Right lobe of liver (tissue), 6 donors: ENCODE measurements at places on chromosomes 12 and 14. TPM values are rescaled to one million over a fixed set of nuclear protein-coding genes. Genes with fewer than 3 reads are reported as not detected.

The C12orf50 gene
- not detected for total RNA-seq

The GPD1 gene
- total RNA-seq, result 43.6 TPM

The C1S gene
- 2,993 TPM for total RNA-seq

The WNT5B gene
- 3.4 TPM for total RNA-seq

The LMNTD1 gene
- total RNA-seq, result not detected

The CCDC38 gene
- total RNA-seq, result 0.19 TPM

The PLXNC1 gene
- 1.9 TPM for total RNA-seq

The OVCH1 gene
- total RNA-seq, result 0.05 TPM

The SAMD15 gene
- total RNA-seq, result 0.35 TPM

- DNase-seq, result no peak
Measured at GRCh38 chr14:94099006-94099405, 11.5 kb upstream of the IFI27 start.

DNA sequence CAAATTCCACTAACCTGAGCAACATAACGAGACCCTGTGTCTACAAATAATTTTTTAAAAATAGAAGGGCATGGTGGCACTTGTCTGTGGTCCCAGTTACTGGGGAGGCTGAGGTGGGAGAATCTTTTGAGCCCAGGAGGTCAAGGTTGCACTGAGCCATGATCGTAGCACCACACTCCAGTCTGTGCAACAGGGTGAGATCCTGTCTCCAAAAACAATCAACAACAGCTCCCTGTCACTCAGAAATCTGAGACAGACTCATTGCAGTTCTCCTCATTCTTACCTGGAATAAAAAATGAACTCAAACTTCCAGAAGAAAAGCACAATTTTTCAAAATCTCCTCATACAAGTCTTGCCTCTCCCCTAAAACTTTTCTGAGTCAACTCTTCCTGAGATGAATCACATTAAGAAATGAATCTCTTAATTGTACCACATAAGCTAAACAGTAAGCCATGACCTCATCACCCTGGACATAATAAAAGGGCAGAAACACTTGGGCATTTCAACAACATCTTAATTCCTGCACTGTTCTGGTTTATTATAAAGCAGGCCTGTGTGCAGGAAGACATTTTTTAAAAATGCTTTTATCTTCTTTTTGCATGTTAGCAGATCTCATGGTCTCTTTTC is 214.3 kb upstream of the CDKN3 start:
- DNase-seq, result no peak

- no peak for DNase-seq
Measured at GRCh38 chr14:103856607-103857006, 9.2 kb upstream of the PPP1R13B start.

- no peak for DNase-seq
Measured at GRCh38 chr12:91205811-91206210, 23.2 kb upstream of the DCN start.

DNA sequence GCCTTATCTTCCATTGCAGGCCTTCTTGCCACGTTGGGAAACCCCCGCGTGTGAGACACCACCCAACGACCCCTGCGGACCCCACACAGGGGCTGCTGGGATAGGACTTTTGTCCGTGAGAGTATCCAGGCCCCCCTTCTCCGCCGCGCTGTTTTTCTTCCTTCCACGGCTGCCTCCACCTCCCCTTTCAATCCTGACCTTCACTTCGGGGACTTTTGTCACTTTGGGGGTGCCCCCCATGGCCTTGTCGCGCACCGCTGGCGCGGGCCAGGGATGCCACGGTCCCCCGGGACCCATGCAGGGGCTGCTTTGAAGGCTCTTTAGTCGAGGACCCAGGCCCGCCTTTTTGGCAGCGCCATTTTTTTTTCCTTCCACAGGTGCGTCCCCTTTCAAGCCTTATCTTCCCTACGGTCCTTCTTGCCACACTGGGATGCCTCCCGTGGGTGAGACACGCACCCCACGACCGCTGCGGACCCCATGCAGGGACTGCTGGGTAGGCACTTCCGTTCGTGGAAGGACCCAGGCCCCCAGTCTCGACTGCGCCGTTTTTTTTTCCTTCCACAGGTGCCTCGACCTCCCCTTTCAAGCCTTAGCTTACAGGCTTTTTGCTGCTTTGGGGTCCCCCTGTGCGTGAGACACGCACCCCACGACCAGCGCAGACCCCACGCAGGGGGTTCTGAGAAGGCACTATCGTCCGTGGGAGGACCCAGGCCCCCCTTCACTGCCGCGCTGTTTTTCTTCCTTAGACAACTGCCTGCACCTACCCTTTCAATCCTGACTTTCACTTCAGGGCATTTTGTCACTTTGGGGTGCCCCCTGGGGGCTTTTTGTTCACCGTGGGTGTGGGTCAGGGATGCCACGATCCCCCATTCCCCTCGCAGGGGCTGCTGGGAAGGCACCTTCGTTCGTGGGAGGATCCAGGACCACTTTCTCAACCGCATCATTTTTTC is 267.4 kb downstream of the ALG10 start:
- DNase-seq, result no peak

GRCh38 chr12:32889011-32889760 is 7.4 kb downstream of the PKP2 start:
- no peak for DNase-seq

DNA sequence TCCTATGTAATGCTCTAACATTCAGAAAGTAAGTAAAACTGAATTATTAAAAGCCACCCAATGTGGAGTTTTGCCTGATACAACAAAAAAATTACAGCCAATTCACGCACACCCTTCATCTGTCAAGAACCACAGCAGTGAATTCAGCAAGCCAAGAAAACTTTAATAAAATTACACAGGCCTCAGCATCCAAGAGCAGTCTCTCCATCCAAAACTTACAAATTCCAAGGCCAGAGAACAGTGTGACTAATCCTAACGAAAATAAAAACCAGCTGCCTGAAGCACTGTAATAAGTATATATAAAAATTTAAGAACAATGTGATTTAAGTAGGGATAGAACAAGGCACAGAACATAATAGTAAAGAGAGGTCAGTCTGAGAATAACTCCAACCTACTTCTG is 54.2 kb downstream of the SIX6 start:
- DNase-seq, result no peak

- DNase-seq, result no peak
Measured at GRCh38 chr14:68306265-68306933, 486.5 kb downstream of the ZFP36L1 start.

DNA sequence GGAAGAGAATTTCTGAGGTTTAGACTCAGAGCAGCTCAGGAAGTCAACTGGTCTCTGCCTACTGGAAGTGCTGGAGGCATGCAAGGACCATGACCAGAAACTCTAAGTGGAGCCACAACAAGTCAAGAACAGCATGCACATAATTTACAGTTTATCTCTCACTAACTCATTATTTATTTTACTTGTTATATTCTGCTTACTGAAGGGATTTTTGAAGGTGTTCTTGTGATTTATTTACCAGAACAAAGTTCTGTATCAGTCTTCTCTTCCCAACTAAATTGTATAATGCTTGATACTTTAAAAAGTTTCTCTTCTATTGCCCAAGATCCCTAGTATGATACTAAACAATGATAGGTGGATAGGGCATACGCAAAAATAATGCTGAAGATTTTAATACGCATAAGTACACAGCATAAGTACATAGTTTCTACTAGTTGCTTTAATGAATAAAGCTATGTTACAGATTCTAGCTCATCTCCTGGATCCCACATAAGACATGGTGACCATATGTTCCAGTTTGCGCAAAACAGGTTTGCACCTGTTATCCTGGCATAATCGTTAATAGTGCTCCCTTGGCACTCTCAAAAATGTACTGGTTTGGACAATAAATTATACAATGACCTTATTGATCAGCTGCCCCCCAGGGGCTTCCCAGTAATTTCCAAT is 11.6 kb upstream of the SPTB start:
- no peak for DNase-seq

DNA sequence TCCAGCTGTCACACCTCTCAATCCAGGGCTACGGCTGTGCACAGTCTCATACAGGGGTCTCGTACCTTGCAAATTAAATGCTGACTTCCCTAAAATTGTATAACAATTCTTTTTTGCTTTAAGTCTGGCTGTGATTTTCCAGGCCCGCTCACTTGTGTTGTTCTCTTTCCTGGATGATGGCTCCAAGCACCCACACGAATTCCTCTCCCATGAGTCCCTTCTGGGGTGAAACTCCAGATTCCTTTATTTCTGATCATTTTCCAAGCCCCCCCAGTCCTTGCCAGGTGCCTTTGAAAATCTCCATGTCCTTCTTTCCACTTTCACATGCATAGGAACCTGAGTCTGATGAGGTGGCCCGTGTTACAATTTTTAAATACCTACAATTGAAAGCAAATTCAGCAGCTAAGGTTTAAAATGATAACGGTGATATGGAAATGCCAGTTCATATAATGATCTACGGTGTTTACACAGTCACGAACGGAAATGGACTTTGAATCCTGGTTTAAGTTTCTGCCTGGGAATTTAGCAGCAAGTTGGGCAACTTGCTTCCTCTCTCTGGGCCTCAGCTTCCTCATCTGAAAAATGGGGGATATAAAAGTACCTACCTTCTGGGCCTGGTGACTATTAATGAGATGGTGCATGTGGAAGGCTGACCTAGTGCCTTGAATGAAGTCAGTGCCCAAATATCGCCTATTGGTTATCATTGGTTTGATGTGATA is 85.5 kb downstream of the STAB2 start:
- DNase-seq, result no peak

DNA sequence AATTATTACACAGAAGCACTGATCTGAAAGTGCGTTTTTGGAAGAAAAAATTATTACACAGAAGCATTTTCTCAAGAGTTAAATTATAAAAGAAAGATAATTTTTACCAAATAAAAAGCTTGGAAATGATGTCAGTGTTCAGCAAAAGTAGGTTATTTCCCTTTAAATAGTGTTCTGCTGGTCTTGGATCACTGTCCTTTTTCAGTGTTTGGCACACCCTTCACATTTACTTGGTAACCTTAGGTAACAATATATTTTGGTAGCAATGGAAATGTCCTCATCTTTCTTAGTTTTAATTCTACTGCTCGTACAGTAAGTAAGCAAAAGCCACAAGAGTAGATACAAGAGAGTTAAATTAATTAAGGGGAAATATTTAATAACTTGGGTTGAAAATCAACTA is 40.3 kb downstream of the FERMT2 start:
- DNase-seq, result no peak

GRCh38 chr14:103084021-103084919 is at the start of gene LBHD2:
TSS of gene LBHD2 (plus strand) at chr14:103084210. CDS start at chr14:103086013, 1,803 bp downstream.
- DNase-seq, result peak; percentile 53

- DNase-seq, result no peak
Measured at GRCh38 chr12:86772696-86773095, 516.5 kb upstream of the MGAT4C start.

DNA sequence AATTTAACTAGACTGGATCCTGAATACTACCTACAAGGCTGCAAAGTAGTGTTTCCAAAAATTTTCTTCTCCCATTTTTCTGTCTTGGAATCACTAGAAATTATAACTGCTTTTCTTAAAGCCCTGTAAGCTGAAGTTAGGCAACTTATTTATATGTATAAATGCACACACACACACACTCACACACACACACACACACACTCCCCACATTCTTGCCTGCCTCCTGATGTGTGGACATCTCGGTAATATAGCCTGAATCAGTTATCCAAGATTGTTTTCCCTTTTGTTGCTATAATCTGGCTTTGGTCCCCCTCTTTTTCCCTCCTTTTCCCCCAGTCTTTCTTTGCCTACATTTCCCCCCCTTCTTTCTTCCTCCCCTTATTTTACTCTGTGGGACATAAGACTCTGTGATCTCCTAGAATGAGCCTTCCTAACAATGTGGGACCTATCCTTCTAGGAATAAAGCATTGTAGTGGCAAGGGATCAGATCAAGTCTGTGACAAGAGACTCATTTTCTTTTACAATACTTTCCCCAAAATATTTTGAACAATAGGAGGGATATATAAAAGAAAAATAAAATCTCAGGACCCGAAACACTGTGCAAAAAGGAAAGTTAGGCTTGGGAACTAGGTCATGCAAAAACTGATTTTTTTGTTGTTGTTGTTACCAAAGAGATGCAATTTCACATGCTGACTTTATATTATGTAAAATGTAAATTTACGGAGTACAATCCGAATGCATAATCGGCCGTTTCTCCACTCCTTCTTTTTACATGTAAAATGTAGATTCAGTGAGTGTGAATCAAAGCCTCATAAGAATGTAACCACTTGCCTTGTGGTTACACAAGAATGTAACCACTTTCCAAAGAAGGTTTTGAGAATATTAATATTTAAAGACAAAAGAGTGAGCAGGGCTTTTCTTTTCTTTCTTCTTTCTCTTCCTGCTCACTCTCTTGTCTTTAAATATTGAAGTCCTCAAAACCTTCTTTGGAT is 26.3 kb upstream of the CD69 start:
- DNase-seq, result no peak

DNA sequence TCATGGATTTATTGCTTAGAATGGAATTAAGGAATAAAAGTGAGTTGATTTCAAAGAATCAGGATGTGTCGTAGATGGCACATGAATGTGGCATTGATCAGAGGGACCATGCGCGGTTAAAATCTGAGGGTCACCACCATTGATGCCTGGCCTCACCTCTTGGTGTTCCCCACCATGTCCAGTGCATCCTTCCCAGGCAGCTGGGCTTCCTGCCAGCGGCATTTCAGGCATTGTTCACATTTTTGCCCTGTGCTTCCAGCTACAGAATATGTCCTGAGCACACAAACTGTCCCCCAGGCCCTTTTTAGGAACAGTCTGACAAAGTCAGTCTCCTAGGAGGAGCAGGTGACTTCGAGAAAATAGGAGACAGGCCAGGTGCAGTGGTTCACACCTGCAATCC is 42.0 kb upstream of the TSPAN9 start:
- DNase-seq, result no peak

GRCh38 chr12:58009405-58010195 is 68.2 kb downstream of the ATP23 start:
- no peak for DNase-seq

- no peak for DNase-seq
Measured at GRCh38 chr12:65208964-65209654, 39.7 kb downstream of the LEMD3 start.

DNA sequence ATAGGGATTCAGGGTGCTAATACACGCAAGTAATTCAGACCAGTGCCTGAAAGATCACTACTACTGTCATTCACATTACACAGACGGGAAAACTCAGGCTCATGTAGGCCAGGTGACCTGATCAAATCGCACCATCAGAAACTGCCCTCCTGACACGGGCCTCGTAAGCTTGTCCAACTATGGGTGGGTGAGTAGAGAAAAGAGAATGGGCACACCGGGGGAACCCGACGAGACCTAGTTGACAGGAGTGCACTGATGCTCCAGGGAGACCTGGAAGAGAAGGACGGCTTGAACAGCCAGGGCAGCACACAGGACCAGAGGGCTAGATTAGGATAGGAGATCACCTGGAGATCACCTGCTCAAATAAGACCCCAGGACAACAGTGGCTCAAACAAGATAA is 166.9 kb upstream of the DIO3 start:
- no peak for DNase-seq

GRCh38 chr14:98169170-98169587 is 1102.8 kb downstream of the BCL11B start:
- no peak for DNase-seq

- no peak for DNase-seq
Measured at GRCh38 chr12:39417916-39418315, 25.0 kb downstream of the KIF21A start.

DNA sequence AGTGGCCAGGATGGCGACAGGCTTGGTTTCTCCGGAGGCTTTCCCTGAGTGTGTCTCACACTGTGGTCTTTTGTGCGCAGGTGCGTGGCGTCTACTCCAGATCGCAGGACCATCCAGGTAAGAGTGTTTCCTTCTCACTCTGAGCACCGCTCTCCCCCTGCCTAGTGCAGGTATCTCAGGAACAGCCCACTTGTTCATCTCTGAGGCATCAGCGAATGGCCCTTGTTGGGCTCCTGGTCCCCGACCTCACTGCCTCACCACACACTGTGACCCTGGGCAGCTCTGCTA is 781 bp downstream of the ADGRD1 start:
- no peak for DNase-seq
